ENCODE measurements at places on chromosomes 3 and 15. TPM values are rescaled to one million over a fixed set of nuclear protein-coding genes. Genes with fewer than 3 reads are reported as not detected.

IQCF5 gene
- total RNA-seq: not detected

PP2D1 gene
- not detected for total RNA-seq

NEDD4 gene
- 7.5 TPM for total RNA-seq

INO80 gene
- 38.4 TPM for total RNA-seq

PROK2 gene
- total RNA-seq: not detected

ZNF774 gene
- 1.1 TPM for total RNA-seq

PPP2R3A gene
- 9.4 TPM for total RNA-seq

CPLX3 gene
- total RNA-seq: not detected

IL5RA gene
- total RNA-seq: not detected

STARD9 gene
- total RNA-seq: 4.9 TPM

BUB1B gene
- 96.4 TPM for total RNA-seq

CLDN18 gene
- not detected for total RNA-seq

SMCO1 gene
- total RNA-seq: not detected

SERINC4 gene
- not detected for total RNA-seq

SLC24A5 gene
- total RNA-seq: not detected

GATA2 gene
- 26.8 TPM for total RNA-seq

ATP1B3 gene
- 20.2 TPM for total RNA-seq

GPR15 gene
- total RNA-seq: not detected

TMEM212 gene
- not detected for total RNA-seq

TERC gene
- total RNA-seq: 544 TPM

ARPIN gene
- 8.0 TPM for total RNA-seq

SH2D7 gene
- total RNA-seq: not detected

GOLGA6D gene
- not detected for total RNA-seq

CAMK2N2 gene
- 1.2 TPM for total RNA-seq
